ENCODE measurements at places on chromosomes 16 and 17.
A peak's percentile ranks its signal among the peaks of the same experiment; 100 is the strongest.

DNA sequence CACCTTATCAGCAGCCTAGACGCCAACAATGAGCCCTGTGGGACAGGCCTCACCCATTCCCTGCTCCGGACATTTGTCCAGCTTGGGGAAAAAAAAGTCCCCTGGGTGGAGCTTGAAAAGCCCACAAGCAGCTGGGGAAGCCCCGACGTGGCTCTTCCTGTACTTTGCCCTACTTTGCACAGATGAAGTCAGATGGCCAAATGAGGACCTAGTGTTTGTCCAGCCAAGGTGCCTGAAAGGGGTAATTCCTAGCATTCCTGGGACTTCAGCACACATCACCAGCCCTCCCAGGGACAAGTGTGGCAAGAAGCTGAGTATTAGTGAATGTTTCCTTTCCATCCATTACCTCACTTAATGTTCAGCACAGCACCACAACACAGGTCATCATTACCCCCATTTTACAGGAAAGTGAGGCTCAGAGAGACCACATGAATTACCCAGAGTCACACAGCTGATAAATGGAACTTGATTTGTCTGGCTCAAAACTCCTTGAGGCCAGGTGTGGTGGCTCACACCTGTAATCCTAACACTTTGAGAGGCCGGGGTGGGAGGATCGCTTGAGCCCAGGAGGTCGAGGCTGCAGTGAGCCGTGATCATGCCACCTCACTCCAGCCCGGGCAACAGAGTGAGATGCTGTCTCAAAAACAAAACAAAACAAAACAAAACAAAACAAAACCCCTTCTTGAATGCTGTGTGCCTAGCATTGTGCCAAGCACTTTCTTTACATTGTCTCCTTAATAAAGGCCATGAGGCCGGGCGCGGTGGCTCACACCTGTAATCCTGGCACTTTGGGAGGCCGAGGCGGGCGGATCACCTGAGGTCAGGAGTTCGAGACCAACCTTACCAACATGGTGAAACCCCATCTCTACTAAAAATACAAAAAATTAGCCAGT, 19.9 kb upstream of the PLLP start:
- no peak for DNase-seq

DNA sequence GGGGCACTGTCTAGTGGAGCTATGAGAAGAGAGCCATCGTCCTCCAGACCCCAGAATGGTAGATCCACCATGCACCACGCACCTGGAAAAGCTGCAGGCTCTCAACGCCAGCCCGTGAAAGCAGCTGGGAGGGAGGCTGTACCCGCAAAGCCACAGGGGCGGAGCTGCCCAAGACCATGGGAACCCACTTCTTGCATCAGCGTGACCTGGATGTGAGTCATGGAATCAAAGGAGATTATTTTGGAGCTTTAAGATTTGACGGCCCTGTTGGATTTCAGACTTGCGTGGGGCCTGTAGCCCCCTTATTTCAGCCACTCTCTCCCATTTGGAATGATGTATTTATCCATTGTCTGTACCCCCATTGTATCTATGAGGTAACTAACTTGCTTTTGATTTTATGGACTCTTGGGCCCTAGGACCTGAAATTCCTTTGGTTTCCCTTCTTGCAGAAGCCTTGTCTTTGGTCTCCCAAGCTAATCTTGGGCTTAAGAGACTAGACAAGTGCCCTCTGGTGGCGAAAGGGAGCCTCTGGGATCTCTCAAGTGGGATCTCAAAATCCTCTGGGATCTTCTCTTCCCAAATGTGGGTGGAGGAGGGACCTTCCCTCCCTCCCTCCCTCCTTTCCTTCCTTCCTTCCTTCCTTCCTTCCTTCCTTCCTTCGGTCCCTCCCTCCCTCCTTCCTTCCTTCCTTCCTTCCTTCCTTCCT, 58.2 kb upstream of the HAPSTR1 start:
- DNase-seq, result no peak

DNA sequence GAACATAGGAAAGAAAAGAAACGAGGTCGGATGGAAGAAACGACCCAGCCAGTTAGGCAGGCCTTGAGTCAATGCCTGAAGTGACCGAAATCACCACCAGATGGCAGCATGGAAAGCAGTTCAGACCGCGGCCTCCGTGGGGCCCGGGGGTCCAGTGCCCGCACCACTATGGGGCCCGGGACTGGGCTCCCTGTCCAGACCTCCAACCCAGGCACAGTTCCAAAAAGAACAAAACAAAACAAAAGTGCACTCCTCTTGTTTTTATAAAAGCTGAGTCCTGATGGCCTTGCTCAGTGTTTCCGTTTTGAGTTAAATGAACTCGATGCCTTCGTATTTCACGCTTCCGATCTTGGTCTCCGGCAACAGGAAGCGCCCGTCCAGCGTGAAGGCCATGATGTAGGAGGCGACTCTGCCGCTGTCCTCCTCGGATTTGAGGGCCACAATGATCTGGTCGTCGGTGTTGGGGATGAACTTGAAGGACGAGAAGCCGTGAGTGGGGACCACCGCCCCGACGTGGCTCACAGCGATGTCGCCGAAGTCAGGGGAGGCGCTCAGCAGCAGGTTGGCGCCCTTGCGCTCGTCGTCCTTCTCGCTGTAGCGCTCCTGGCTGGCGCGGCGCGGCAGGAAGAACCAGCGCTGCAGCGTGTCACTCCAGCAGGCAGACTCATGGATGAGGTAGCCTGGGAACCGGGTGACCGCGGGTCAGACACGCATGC, 13.7 kb upstream of the LGALS3BP start:
- peak; percentile 49 for DNase-seq

- DNase-seq, result no peak
Observed at GRCh38 chr17:72176951-72177660, 56.3 kb downstream of the SOX9 start.

- DNase-seq, result no peak
Observed at GRCh38 chr17:74443516-74444296, 11.8 kb downstream of the GPRC5C start.

DNA sequence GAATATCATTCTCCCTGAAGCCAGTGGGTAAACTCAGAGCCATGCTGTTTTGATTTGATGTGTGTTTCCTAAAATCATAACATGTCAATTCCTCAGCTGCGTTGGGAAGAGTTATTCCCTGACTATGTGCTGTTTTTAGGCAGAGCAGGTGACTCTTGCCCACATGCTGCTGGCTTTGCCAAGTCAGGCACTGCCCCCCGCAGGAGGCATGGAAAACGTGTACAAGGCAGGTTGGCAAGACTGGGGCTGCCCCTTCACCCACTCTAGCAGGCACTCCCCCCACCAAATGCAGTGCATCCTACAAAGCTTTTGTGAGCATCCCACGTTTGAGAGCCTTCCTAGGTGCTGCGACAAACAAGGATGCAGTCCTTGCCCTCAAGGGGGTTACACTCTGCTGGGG, 38.3 kb upstream of the NAT9 start:
- no peak for DNase-seq

Data from activated CD4-positive, alpha-beta T cell treated with anti-CD3 and anti-CD28 coated beads for 24 hours (primary cell).